ENCODE measurements at places on chromosomes 3 and 15. TPM values are rescaled to one million over a fixed set of nuclear protein-coding genes. Genes with fewer than 3 reads are reported as not detected.

The RPP14 gene
- 17.7 TPM for polyA plus RNA-seq

The SH2D7 gene
- polyA plus RNA-seq: 0.58 TPM

The CD200 gene
- 50.9 TPM for polyA plus RNA-seq

The ILDR1 gene
- polyA plus RNA-seq: 5.6 TPM

The ULK3 gene
- 32.3 TPM for polyA plus RNA-seq

DNA sequence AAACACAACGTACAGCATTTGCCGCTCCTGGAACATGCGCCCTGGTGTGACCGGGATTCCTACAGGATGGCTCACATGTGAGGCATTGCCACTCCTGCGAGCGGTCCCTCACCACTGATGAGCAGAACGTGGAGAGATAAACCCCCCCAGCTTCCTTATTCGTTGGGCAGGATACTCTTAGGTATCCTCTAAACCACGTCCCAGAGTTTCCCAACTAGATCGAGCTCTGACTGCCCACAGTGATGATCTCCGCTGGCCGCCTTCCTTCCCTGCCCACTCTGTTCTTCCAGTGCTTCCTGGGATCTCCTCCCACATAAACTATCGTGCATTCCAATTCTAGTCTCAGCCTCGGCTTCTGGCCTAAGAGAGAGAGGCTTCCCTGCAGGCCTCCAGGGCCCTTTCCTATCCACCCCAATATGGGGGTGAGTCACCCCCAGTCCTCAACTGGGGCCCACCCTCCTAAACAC, 91.8 kb downstream of the TOP2B start:
- no peak for DNase-seq

GRCh38 chr3:46337911-46338310, 16.0 kb upstream of the CCR2 start:
- no peak for DNase-seq

GRCh38 chr15:61106044-61106834, 122.9 kb downstream of the RORA start:
- DNase-seq: no peak

GRCh38 chr3:144426967-144427366, 455.3 kb downstream of the DIPK2A start:
- no peak for DNase-seq

GRCh38 chr15:60795889-60796288, 316.9 kb upstream of the ICE2 start:
- DNase-seq: no peak

- DNase-seq: no peak
These were observed 299.9 kb downstream of the TBC1D5 start for GRCh38 chr3:17442332-17443049.

GRCh38 chr15:50003786-50004334, 115.2 kb downstream of the ATP8B4 start:
- DNase-seq: peak; percentile 85

DNA sequence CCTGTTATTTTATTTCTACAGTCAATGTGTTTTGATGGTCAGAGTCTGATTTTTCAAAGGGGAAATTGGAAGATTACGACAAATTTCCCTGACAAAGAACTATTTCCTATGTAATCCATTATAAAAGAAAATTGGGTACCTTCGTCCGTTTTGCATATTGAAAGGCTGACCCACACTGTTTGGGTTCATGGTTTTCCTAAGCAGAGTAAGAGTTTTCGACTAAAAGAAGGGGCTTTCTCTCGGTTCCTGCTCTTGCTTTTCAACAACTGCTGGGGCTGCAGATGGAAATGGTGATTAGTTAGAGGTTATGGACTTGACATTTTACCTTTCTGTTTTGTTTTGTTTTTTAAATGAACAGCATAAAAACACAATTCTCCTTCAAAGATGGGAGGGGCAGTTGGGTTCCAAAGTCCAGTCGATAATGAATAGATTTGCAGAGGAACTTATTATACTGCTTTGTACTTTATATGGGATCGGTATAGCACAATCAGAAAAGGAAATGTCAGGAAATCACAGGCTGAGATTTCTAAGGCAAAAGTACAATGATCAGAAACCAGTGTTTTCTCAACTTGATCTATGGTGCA, 978 bp downstream of the KCNMB2 start:
- no peak for DNase-seq

DNA sequence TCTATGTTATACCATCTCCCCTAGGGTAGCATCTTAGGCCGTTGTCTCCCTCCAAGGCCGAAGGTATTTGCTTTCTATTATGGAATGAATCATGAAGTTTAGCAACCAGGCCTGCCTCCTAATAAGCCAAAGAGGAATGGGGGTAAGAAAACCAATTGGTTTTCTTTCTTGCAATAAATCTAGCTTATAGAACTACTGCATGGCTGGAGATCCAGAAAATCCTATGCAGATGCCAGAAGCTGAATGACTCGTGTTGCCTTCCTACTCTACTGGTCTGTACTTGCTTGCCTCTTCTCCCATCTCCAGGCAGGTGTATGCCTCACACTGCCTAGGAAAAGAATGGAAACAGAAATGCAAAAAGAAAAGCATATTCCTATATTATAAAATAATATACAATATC, 31.1 kb upstream of the IL16 start:
- DNase-seq: no peak

DNA sequence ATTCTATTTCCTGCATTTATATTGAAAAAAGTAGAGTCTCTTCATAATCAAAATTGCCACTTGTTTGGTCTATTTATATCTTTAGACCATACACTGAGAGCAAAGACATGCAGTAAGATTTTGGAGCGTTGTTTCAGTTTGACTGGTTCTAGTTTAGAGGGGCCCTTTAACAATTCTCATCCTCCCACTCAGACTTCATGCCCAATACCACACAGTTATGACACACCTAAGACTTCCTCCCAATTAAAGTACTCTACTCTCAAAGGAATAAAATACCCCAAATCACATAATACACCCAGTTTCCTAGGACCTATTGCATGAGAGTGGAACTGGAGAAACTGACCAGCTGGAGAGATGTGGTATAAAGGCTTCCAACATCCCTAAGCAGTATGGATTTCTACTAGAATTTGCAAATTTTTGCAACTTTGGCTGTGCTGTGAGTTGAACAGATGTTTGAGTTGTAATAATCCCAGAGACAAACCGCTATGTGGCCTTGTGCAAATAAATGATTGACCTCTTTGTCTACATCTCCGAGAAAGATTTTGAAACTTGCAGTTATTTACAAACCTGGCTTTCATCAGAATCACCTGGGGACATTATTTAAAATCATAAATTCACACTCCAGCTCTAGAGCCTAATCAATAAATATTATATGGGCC, 170.0 kb upstream of the ROBO2 start:
- no peak for DNase-seq

- no peak for DNase-seq
These were observed 8.5 kb downstream of the CGNL1 start for GRCh38 chr15:57384816-57385215.

- DNase-seq: no peak
These were observed 27.5 kb downstream of the PLSCR5 start for GRCh38 chr3:146577662-146578061.

All from left lung (tissue), 14 donors.